Right ventricle myocardium inferior (tissue), 1 donor: ENCODE measurements at places on chromosomes 4 and X. TPM values are rescaled to one million over a fixed set of nuclear protein-coding genes. Genes with fewer than 3 reads are reported as not detected.

The NOX1 gene
- not detected for total RNA-seq

The RAI2 gene
- total RNA-seq = 19.1 TPM

DNA sequence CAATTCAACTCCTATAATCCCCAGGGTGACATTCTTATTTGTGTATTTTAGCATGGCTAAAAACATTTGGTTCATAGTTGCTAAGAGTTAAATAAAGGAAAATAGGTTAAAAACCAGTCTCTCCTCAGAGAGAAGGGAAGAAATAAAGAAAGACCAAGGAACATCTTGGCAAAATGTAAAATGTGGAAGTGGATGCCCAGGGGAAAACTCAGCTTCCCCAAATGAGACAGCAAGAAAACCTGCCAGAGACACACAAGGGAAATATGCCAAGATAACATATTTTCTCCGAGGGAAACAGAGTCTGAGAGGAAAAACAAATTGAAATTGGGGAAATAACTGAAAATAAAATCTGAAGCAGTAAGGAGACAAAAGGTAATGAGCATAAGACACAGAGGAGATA lies 1569.3 kb downstream of the PCDH18 start:
- DNase-seq = no peak

DNA sequence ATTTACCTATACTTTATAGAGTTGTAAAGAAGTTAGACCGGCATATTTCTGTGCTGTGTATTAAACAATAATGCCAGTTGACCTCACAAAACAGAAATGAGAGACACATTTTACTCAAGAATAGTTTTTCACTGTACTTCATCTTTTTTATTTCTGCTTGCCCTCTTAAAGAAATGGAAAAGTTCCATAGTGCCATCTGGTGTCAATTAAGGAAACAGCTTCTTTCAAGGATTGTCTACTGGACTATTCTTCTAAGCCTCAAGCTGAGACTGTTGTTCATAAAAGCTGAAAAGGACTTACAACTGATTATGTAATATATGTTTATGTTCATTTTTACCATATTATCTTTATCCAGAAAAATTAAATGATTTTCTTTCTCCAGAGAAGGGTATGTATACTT lies 1523.7 kb downstream of the ARAP2 start:
- no peak for DNase-seq

GRCh38 chr4:8315435-8316250 lies 46.1 kb downstream of the HTRA3 start:
- DNase-seq = no peak

The SLC9B1 gene
- 0.95 TPM for total RNA-seq

The GAGE1 gene
- not detected for total RNA-seq

The AKAP4 gene
- total RNA-seq = not detected

The ARX gene
- not detected for total RNA-seq

DNA sequence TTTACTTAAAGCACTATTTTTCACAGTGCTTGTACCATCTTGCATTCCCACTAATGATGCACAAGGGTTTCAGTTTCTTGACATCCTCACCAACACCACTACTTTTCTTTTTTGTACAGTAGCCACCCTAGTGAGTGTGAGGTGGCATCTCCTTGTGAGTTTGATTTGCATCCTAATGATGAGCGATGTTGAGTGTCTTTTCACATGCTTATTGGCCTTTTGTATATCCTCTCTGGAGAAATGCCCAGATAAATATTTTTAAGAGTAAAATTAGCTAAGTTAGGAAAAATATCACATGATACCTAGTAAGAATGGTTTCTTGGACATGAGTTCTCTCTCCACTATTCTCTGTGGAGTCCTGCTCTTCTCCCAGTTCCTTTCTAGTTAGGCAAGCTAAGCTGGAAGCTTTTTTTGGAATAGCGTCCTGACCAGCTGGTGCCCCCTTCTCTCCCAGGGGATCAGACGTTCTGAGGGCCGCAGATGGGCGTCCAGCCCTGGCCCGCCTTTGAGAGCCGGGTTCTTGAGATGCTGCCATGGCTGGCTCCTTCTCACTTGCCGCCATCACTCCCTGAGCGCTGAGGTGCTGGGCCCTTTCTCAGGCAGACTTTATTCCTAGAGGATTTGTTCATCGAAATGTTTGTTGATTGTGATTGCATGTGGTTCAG lies 132.1 kb downstream of the ARHGAP10 start:
- no peak for DNase-seq

DNA sequence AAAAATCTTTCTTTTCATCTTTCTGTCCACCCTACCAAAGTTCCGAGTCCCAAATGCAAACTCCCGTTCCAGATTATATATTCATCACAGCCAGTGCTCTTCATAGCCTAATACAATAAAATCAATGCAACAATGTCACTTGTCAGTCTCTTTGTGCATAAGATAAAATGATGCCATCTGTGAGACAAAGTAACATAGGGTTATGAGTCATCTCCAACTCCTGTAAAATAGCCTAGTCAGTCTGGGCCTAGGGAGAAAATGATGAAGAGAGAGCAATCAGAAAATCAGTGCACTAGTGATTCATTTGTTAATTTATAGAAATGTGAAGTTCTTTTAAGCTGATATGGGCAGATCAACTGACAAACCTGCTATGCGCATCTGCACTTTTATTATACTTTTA lies 689.1 kb upstream of the DIAPH2 start:
- no peak for DNase-seq

GRCh38 chrX:123340696-123341095 lies 156.6 kb downstream of the GRIA3 start:
- DNase-seq = no peak

GRCh38 chr4:105963461-105964400 lies 68.5 kb downstream of the NPNT start:
- no peak for DNase-seq

GRCh38 chrX:30275498-30275897 lies 28.6 kb downstream of the MAGEB1 start:
- DNase-seq = no peak

DNA sequence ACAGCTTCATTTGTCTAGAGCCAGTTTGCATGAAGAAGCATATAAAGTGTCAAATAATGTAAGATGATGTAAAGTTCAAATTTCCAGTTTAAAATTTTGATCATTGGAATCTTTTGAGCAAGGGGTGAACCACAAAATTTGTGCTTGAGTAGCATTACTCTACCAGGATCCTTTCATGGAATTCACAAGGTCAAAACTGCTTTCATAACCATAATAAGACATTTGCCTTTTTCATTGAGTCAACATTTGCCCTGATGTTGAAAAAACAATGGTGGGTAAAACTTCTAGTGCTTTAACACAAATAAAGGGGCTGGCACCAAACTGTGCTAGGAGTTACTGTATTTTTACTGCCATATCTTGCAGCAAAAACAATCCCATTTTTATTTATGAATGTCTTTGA lies 142.2 kb downstream of the GLRA3 start:
- no peak for DNase-seq

The HSFX3 gene
- total RNA-seq = not detected

DNA sequence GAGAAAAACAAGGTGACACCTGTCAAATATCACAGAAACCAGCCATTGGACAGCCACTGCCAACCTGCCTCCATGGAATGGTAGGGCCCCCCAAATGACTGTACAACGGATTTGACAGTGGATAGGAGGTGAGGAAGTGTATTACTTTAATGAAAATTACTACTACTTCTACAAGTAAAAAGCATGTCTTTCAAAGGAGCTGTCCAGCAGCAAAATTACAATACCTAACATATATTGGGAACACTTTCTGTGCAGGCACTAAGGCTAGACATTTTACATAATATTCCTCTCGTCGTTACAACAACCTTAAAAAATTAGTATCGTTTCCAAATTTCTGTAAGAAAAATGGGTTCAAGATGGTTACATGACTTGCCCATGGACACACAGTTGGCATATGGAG lies 14.9 kb downstream of the PPP3CA start:
- no peak for DNase-seq

The PTTG2 gene
- 0.38 TPM for total RNA-seq

DNA sequence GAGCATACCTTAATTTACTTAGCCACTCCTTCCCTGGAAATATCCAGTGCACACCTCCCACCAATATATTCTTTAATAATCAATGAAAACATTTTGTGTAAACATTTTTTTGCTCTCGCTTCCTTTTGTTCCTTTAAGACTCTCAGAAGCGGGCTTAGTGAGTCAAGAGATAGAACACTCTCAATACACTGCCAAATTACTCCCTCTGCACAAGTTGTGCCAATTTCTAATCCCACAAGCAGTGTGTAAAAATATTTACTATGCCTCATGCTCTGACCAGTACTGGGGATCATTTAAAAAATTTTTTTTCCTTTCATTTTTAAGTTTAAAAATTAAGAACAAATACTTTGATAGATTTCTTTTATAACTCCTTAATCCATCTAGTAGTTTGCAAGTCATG lies 5.1 kb downstream of the MORF4L2 start:
- no peak for DNase-seq

- DNase-seq = no peak
Observed at GRCh38 chr4:110049951-110050925, 137.6 kb downstream of the EGF start.

The GPR119 gene
- not detected for total RNA-seq

The TKTL2 gene
- not detected for total RNA-seq

The GPR173 gene
- total RNA-seq = 0.35 TPM

The NXF2 gene
- total RNA-seq = not detected

- no peak for DNase-seq
Observed at GRCh38 chrX:15882704-15883539, 28.3 kb upstream of the AP1S2 start.

GRCh38 chr4:2961421-2961810 lies 1.8 kb downstream of the NOP14 start:
- DNase-seq = no peak

The TRMT2B gene
- 16.0 TPM for total RNA-seq

GRCh38 chr4:167688660-167689142 lies 403.6 kb upstream of the ANXA10 start:
- DNase-seq = no peak

GRCh38 chr4:37769391-37769989 lies 57.0 kb upstream of the PGM2 start:
- no peak for DNase-seq

GRCh38 chr4:87109121-87109520 lies 111.3 kb downstream of the KLHL8 start:
- DNase-seq = no peak

GRCh38 chrX:47613082-47613481 lies 6.6 kb downstream of the SYN1 start:
- DNase-seq = no peak

- no peak for DNase-seq
Observed at GRCh38 chr4:123304151-123304964, 92.2 kb upstream of the SPRY1 start.

DNA sequence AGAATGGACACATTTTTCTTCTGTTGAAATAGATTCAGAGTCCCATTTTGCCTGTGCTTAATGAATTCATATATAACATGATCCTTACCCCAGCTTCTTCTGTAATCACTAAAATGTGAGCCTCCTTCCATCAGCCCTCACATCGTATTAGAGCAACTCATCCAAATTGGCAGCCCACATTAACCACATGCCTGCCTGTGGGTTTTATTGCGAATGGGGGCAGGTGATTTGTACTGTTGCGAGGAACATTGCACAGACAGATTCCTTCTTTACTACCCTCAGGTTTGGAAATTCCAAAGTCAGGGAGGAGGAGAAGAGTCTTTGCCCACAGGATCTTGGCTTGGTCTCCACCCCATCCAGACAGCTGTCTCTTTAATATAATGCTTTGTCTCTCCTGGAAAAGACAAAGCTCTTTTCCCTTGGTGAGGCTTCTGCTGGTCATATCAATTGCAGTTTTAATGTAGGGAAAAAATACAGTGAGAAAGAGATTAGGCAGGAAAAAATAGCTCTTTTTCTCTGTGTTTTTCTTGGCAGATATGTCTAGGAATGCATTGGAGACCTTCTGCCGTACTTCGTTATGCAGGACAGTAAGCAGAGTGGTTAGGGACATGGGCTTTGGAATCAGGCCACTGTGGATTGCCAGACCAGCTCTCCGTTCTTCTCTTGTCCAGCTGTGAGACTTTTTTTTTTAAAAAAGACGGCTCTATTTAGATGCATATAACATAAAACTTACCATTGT lies 371.2 kb downstream of the AFF2 start:
- no peak for DNase-seq

DNA sequence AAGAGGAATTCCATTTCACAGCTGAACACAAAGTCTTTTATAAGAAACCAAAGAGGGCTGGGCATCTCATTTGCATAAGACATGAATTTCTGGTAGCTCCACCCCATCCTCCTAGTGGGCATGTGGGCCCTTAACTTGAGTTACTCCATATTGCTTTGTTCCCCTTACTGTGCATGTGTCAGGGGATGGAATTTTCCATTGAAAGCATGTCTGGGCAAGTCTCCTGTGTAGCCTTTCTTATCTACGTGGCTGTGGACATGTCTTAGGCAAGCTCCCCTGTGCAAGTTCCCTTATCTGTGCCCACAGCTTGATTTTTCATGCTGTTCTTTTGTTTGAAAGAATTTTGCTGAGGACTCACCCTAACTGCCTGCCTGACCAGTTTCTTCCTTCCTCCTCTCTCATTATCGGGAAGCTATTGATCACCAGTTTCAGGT lies 123.5 kb upstream of the JADE1 start:
- DNase-seq = no peak

The EVC gene
- 6.7 TPM for total RNA-seq

The RTL3 gene
- 0.08 TPM for total RNA-seq

The RBM47 gene
- total RNA-seq = 4.7 TPM

The MAGEB1 gene
- not detected for total RNA-seq

DNA sequence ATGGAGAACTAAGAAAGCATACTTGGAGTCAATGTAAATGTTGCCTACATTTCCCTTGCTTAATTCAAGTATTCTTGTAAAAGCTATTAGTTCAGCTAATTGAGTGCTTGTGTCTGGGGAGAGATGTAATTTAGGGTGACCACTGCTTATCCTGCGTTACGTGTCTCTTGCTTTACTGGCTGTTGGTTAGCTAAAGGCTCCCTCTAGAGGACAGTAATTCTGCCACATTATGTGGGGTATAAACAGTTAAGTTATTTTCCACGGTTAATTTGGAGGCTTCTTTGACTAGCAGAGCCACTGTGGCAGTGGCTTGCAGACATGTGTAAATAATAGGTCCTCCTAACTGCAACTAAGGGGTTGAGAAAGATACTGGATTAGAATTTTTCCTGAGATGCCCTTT lies 25.3 kb upstream of the NAF1 start:
- no peak for DNase-seq

- no peak for DNase-seq
Observed at GRCh38 chr4:38612646-38613414, 51.2 kb upstream of the KLF3 start.

The AKAP14 gene
- total RNA-seq = not detected

DNA sequence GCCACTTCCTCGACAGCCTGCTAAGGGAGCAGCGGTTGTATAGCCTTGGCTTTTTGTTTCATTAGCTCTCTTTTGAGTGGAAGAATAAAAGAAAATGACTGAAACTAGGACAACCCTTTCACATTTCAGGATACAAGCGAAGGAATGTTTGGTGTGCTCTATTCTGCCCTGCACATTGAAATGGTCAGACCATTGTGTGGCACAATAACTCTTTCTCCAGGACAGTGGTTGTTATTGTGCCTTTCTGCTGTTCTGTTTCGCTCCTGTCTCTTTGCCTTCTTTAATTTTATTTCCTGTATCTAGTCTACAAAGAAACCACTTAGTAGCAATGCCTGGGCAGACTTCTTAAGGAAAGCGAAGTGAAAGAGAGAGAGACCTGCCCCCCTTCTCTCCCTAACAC lies 473.7 kb downstream of the GBA3 start:
- DNase-seq = no peak

- DNase-seq = no peak
Observed at GRCh38 chr4:148431401-148431800, 10.8 kb downstream of the NR3C2 start.

GRCh38 chr4:83731609-83732008 lies 195.7 kb downstream of the GPAT3 start:
- DNase-seq = no peak
